ENCODE measurements at places on chromosomes 11 and 22. TPM values are rescaled to one million over a fixed set of nuclear protein-coding genes. Genes with fewer than 3 reads are reported as not detected.
A peak's percentile ranks its signal among the peaks of the same experiment; 100 is the strongest.

DNA sequence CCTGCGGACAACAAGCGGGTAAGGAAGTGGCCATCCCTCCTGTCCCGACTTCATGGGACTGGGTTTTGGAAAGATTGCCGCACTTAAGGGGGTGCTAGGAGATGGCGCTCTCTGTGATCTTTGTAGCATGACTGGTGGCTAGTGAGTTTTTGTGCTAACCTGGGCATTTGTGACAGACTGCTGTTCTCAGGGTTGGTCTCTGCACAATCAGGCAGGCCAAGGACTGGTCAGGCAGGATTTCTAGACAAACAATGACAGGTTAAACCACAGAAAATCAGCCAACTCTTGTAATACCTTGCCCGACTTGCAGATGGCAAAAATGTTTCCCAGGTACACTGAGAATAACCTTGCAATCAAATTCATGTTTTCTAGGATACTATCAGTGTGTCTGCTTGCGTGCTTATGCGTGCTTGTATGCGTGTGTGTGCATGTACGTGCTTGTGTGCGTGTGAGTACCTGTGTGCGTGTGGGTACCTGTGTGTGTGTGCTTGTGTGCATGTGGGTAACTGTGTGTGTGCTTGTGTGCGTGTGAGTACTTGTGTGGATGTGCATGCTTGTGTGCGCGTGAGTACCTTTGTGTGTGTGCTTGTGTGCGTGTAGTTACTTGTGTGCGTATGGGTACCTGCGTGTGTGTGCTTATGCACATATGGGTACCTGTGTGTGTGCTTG, 25.6 kb upstream of the SORL1-AS1 start:
- DNase-seq: no peak

DNA sequence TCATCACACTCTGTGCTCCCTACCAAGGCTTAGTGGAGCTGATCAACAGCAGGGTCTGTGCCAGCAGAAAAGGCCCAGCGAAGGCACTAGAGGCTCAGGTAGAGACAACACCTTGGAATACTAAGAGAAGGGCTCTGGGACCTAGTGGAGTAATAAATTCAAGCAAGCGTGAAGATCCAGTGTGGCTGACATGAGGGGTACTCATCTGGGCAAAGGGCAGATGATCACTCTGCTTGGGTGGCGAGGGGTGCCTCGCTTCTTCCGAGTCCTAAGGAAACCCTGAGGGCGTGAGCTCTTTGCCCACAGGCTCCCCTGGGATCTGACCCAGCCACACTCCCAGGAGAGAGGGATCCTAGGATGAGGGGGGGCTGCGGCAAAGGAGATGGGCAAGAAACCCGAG, 3.5 kb upstream of the TPBGL start:
- no peak for DNase-seq

DNA sequence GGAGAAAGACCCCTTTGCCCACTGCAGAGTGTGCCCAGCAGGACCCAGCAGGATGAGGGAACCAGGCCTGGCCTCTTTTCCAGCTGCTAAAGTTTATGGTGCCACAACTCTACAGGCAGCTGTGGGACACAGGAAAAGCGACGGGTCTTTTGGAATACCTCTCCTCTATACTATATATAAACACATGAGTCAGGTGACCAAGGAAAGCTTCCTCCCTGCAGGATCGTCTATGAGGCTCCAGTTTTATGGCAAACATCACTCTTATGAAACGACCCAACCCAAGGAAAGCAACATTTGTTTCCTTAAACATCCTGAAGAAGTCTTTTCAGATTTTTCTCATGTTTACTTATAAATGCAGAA, 102.8 kb upstream of the AKIP1 start:
- DNase-seq: peak; percentile 56

DNA sequence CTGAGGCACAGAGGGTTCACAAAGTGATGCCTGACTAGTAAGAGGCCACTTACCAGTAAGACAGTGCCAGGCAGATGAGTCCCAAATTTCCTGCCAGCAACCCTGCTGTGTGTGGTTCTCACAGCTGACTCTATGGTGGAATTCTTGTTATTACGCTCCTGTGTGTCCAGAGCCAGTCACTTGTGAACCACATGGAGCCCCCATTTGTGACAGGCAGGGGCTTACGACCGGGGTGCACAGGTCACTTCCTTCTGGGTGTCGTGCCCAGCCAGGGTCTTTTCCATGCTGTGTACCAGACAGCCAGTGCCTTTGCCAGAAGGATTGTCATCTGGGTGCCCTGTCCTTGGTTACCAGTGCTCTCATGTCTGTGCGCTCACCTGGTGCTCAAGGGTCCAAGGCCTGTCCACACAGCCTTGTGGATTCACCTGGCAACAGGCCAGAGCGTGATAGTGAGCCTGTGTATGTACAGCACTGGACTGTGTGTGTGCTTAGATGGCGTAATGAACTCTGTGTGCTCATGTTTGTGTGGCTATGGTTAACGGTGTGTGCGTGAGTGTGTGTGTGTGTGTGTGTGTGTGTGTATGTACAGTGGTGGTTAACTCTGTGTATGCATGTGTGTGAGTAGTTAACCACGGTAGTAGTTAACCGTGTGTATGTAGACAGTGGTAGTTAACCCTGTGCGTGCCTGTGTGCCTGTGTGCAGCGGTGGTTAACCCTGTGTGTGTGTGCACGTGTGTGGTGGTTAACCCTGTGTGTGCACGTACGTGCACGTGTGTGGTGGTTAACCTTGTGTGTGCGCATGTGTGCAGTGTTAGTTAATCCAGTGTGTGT, 18.6 kb downstream of the GRAMD4 start:
- peak; percentile 20 for DNase-seq

DNA sequence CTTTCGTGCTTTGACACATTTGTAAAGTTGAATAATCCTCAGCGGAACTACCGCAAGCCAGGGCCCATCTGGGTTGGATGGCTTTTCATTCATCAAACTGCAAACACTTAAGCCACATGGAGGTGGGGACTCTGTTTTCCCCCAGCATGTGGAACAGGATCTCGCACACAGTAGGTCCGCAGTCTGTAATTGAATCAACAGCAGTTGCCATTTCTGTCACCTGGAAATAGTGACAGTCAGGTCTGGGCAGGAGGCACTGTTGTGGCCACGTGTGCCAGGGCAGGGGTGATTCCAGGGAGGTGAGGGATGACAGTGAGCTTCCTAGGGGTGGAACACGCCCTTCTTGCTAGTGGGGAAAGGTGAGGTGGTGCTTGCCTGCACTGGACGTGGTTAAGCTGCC, 50.7 kb upstream of the ANO1 start:
- DNase-seq: no peak

DNA sequence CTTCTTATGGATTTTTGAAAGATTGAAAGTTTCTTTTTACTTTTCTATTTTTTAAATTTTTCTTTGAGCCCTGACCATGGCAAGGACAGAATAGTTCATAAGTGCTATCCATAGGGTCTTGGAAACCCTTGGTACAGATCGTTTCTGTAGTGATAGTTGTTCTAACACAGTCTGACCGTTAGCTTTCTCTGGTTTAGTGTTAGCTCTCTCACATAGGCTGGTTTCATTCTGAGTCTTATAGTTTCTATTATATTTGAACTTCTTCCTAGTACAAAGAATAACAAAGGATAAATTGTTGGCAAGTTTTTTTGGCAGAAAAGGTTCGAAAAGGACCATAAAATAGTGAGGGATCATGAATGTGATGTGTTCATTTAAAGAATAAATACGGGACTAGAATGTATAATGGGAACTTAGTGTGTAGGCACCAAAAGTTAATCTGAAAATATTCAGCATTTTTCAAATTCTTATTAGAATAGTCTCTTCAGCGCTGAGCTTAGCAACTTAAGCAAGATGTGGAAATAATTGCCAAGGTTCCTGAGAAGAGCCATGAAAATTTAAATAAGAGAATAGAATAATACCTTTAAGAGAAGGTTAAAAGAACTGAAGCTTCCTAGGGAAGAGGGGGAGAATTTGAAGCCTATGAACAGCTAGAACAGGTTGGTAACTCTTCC, 24.1 kb downstream of the FDX1 start:
- no peak for DNase-seq

DNA sequence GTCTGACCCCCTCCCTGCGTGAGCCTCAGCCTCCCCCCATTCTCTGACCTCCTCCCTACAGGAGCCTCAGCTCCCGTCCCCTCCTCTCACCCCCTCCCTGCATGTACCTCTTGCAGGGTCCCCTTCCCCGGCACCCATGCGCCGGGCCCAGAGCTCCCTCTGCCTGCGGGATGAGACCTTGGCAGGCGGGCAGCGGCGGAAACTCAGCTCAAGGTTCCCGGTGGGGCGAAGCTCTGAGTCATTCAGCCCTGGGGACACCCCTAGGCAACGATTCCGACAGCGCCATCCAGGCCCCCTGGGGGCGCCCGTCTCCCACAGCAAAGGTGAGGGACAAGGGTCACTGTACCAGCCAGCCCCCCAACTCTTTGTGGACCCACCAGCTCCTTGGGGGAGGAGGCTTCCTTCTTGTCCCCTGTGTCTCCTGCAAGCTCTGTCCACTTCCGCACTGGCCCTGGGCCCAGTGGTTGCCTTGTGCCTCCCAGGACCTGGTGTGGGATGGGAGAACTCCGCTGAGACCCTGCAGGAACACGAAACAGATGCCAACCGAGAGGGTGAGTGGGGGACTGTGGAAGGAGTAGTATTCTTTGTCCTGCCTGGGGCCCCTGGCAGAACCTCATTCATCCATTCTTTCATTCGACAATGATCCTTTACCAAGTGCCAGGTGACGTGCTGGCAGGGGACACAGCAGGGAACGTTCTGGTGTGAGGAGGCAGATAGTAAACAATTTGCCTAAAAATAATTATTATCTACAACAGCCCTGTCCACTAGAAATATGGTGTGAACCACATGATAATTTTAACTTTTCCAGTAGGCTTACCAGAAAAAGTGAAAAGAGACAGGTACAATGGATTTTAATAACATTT, 3.7 kb upstream of the RPS6KA4 start:
- DNase-seq: peak; percentile 83

DNA sequence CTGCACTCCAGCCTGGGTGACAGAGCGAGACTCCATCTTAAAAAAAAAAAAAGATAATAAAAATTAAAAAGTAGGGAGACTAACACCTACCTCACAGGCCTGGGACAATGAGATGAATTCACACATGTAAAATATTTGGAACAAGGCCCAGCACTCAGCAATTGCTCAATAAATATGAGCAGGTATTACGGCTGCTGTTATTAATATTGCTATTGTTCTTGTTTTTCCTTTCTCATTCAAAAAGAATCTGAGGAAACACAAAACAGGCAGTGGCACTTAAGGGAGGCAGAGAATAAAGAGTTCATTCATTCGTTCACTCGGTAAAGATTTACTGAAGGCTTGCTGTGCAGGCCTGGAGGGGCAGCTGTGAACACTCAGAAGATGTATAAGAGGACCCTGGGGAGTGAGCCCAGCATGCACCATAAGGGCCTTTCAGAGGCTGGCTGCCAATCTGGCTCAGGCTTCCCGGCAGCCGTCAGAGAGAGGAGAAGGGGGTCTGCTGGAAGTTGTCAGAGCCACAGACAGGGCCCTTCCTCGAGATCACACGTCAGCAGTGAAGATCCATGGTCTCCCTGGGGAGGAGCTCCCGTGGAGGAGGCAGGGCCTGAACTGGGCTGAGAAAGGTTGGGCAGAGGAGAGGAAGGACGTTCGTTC, 51.6 kb upstream of the TCF20 start:
- peak; percentile 5 for DNase-seq

GRCh38 chr11:22699388-22699787, 33.0 kb downstream of the GAS2 start:
- DNase-seq: no peak

DNA sequence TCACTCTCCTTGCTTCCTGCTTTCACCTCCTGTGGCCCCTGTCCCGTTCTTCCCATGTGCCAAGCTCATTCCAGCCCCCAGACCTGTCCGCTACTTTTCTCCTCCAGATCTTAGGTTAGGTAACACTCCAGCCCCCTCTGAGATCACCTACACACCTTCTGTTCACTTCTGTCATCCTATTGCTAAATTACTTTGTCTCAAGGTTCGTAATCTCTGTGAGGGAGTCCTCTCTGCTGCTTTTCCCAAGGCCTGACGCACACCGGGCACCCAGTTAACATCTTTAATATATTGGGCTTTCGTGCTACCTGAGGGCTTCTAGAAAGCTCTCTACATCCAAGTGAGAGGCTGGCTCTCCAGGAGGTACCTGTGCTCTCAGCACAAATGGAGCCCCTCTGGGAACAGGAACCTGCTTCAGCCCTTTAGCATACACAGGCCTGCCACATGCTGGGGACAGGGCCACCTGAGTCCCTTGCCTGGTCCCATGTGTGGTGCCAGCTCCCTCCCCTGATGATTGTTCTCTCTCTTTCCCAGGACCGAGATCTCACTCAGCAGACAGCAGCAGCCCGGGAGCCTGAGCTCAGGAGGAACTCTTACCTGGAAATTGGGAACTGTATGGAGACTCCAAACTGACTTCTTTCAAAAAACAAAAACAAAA, 8.5 kb downstream of the C22orf31 start:
- no peak for DNase-seq

GRCh38 chr11:49424136-49424535, 215.7 kb upstream of the FOLH1 start:
- no peak for DNase-seq

GRCh38 chr22:46212195-46212594, 37.9 kb downstream of the CDPF1 start:
- no peak for DNase-seq

DNA sequence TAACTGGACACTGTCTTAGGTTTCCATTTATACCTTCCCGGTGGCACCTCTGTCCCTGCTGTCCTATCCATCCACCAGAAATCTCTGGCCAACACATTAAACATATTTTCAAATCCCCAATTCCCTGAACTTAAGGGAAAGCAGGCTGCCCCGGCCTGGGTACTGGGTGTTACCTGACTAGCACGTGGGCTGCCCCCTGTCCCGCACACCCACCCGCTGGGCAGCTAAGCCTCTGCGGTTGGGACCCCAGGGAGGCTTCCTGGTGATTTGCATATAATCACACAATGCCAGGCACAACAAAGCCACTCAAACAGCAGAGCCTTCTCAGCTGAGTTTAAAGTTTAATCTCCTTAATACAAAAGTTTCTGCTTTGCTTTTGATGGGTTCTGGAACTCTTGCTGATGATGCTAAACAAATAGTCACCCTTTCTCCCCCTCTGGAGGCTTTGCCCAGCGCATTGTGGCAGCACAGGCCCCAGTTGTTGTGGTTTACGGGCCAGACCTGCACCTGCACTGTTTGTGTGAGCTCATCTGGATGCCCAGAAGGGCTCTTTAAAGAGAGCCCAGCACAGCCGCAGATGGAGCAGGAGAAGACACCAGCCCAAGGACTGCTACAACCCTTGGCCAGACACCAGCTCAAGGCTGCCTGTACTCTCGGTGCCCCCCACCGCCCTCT, 59.9 kb upstream of the POU2AF1 start:
- DNase-seq: no peak

GRCh38 chr11:8209208-8209807, 40.5 kb upstream of the RIC3 start:
- no peak for DNase-seq

TRIM66 gene
- 6.4 TPM for total RNA-seq

SHANK3 gene
- total RNA-seq: 0.86 TPM

TMEM121B gene
- total RNA-seq: under 0.01 TPM

AMBRA1 gene
- total RNA-seq: 23.7 TPM

OR5L2 gene
- not detected for total RNA-seq

BATF2 gene
- total RNA-seq: 1.3 TPM

MAJIN gene
- total RNA-seq: not detected

HORMAD2 gene
- not detected for total RNA-seq

GAL3ST3 gene
- not detected for total RNA-seq

Data from fibroblast of villous mesenchyme (primary cell).